ENCODE measurements at places on chromosomes 16 and 17.

- DNase-seq, result no peak
Measured at GRCh38 chr17:4407216-4407615, 26.5 kb upstream of the SPNS3 start.

GRCh38 chr17:48544349-48545021 lies 424 bp downstream of the HOXB2 start:
- peak; percentile 70 for DNase-seq

- peak; percentile 82 for DNase-seq
Measured at GRCh38 chr17:73998653-73999645, 204.5 kb upstream of the RPL38 start.

DNA sequence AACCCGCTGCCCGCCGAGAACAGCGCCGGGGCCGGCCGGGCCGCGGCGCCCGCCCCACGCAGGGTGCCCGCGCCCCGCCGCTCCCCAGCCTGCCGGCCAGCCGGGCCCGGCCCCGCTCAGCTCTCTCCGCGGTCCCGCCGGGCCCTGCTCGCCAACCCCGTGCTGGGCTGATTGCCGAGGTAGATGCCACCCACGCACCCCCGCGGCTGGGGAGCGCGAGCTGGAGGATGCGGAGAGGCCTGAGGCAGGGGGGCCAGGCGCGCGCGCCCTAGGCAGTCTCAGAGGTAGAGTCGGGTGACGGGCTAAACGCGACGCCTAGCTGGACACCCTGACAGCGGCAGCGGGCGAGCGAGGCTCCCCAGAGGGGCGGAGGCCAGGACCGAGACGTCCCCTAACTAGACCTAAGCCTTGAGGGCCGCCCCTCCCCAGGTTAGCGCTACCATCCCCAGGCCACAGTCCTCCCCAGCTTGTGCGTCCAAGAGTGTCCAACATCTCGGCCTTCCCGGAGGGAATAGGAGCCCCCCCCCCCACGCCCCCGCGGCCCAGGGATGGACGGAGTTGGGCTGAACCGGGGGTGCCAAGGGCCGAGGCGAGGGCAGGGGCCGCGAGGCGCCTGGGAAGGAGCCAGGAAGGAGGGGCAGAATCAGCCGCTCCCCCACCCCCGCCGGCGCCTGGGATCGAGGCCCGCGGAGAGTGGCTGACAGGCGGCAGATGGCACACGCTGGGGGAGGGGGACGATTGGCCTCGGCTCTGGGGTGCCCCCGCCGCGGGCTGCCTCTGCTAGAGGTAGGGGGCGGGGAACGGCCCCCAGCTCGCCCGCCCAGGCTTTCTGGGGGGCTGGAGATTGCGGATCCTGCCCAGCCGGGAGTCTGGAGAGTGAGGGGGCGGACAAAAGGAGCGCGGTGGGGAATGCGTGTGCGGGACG lies 2.5 kb upstream of the ZNF423 start:
- DNase-seq, result peak; percentile 73

- DNase-seq, result no peak
Measured at GRCh38 chr17:31537565-31538011, 146.1 kb downstream of the RAB11FIP4 start.

DNA sequence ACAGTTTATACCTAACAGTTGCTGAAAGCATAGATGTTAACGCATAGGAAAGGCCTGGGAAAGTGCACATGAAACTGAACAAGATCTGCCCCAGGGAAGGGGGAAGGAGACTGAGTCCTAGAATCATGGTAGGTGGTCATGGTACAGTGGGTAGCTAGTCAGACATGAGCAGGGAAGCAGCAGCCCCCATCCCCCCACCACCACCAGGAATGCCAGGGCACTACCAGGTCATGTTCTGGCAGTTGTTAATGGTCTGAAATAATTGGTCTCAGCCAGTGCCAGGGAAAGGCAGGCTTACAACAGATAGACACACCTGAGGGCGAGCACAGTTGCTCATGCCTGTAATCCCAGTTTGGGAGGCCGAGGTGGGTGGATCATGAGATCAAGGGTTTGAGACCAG lies 185.2 kb downstream of the CPPED1 start:
- DNase-seq, result no peak

DNA sequence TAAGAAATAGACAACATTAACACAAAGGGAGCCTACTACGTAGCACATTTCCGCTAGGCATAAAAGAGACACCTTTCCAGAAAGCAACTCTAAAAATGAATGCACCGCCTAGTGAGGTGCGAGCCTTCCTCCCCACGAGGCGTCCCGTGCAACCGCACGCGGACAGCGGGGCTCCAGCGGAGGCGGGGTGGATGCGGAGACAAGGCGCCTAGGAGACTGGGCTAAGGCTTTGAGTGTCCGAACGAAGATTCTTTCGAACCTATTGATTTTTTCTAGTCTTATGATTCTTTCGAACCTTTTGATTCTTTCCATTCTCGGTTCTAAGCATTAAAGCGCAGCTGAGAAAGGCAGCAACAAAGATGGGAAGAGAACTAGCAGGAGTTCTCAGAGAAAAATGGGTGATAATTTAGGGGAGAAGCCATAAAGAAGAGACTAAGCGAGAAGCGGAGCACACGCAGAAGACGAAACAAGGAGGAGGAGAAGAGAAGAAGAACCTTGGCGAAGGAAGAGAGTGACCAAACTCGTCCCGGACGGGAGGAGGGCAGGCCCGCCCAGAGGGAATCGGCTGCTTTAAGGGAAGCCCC lies 394 bp upstream of the CPD start:
- DNase-seq, result peak; percentile 85

GRCh38 chr16:2836646-2837508 lies 6.8 kb downstream of the ZG16B start:
- no peak for DNase-seq

- DNase-seq, result no peak
Measured at GRCh38 chr16:65793781-65794180, 572.7 kb upstream of the CDH5 start.

DNA sequence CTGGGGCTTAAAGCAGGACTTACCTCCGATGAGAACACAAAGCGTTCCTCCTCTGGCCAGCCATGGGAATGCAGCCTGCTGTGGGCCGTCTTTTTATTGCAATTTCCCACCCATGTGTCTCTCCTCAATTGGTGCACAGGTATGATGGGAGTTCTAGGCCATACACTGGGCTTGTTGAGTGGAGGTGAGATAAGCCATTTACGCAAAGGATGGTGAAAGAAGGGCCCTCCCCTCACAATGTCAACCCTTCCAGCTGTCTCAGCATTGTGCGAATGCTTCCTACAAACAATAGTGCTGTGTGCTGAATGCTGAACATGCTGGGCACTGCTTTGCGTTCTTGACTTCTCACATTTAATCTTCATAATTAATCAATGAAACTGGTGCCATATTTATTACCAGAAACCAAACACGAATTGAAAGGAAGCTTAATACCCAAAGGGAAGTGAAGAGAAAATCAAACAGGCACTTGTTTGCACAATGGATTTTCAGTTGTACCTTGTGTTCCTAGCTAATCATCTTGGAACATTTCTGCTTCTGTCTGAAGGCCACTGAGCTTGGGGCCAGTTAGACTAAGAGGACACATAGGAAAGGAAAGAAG lies at the start of gene GP2:
GP2 (minus strand) TSS at position 70 of the 598 bp plus-strand sequence. CDS start 1,082 bp downstream, outside the sequence.
- DNase-seq, result no peak

GRCh38 chr16:13594823-13595222 lies 325.1 kb upstream of the ERCC4 start:
- no peak for DNase-seq

GRCh38 chr17:66939461-66940114 lies 24.9 kb upstream of the CACNG4 start:
- DNase-seq, result no peak

- DNase-seq, result no peak
Measured at GRCh38 chr17:1050246-1050995, 53.5 kb downstream of the TIMM22 start.

GRCh38 chr17:5951912-5952311 lies 118.3 kb upstream of the WSCD1 start:
- DNase-seq, result no peak

DNA sequence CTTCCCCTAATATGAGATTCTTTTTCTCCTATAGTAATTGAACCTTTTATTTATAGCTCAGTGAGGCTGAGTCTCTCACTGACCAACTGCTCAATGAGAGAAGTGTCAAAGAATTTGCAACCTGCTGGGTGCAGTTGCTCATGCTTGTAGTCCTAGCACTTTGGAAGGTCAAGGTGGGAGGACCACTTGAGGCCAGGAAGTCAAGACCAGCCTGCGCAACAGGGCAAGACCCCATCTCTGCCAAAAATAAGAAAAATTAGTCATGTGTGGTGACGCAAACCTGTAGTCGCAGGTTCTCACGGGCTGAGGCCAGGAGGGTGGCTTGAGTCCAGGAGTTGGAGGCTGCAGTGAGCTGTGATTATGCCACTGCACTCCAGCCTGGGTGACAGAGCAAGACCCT lies 30.9 kb upstream of the CRYBA1 start:
- no peak for DNase-seq

DNA sequence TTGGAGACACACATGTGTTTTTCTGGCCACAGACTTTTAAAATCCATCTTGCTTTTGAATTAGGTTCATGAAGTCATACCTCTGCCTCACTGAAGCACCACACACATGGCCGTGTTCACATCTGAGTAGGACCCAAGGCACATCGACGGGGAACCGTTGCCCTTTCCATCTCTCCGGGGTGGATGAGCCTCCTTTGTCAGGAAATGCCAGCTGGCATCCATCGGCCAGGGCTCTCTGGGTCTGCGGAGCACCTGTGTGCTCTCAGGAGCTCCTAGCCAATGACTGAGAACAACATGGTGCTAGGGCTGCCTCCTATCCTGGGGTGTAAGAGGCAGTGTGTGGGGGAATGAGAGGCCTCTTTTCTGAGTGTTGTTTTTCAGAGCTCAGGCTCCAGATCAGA lies 24.5 kb upstream of the NKD1 start:
- DNase-seq, result peak; percentile 24

GRCh38 chr17:36817483-36818048 lies 119.7 kb upstream of the LHX1 start:
- no peak for DNase-seq

GRCh38 chr16:20942256-20942655 lies 41.7 kb downstream of the LYRM1 start:
- no peak for DNase-seq

DNA sequence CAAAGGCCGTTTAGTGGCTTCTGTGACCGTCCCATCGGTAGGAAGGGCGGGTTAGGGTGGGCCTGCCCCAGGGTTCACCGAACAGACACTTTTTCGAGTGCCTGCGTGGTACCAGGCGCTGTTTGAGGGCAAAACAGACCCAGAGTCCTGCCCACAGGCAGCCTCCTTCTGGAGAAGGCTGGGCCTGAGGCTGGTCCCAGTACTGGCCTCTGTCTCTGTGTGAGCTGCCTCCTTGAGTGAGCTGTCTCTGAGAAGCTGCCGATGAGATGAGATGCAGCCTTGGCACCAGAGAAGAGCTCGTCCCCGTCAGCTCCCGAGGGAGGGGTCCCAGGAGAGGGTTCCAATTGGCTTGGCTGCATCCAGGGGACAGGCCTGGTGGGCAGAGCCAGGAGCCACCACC lies 53.1 kb downstream of the NKD1 start:
- DNase-seq, result no peak

- DNase-seq, result no peak
Measured at GRCh38 chr16:67483150-67483549, at the start of gene AGRP. AGRP (minus strand) TSS chr16:67483547; CDS start chr16:67483398, 149 bp downstream.

DNA sequence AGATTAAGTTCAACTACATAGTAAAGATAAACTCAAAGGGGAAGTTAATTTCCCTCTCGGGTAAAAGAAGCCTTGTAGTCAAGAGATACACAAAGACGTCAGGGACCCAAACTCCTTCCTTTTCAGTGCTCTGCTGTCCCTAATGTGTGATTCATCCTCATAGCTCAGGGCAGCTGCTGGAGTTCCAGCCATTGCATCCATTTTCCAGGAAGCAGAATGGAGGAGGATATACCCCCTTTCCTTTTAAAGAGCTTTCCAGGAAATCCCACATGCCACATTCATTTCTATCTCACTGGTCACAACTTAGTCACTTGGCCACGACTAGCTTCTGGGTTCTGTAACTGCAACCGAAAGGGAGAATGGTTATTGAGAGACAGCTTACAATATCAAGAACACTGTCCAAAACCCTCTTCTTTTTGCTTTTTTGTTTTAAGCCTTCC lies 95.3 kb downstream of the SOCS1 start:
- no peak for DNase-seq

DNA sequence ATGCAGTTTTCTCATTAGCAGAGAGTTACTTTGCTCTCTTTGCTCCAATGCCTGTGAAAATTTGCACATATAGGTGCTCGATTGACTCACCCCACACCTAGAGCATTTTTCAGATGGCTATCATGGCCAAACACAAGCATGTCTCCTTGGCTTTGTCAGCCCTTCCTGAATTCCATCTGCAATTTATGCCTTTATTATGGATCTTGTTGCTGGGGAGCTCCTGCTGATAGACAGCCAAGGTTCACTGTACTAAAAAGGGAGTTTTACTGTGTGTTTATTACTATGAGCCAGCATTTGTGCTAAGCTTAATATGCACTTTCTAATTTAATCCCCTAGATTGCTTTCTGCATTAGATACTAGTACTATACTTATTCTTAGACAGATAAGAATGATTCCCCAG lies 93.3 kb downstream of the TOX3 start:
- no peak for DNase-seq

- DNase-seq, result no peak
Measured at GRCh38 chr16:275786-276232, at the start of gene RGS11. RGS11 (minus strand) TSS chr16:275944; CDS start chr16:275911, 33 bp downstream.

GRCh38 chr16:49527611-49528010 lies 154.0 kb downstream of the C16orf78 start:
- no peak for DNase-seq

GRCh38 chr16:52499060-52499440 lies 47.9 kb downstream of the TOX3 start:
- no peak for DNase-seq

- DNase-seq, result peak; percentile 84
Measured at GRCh38 chr17:81097134-81097942, 62.4 kb downstream of the BAIAP2 start.

DNA sequence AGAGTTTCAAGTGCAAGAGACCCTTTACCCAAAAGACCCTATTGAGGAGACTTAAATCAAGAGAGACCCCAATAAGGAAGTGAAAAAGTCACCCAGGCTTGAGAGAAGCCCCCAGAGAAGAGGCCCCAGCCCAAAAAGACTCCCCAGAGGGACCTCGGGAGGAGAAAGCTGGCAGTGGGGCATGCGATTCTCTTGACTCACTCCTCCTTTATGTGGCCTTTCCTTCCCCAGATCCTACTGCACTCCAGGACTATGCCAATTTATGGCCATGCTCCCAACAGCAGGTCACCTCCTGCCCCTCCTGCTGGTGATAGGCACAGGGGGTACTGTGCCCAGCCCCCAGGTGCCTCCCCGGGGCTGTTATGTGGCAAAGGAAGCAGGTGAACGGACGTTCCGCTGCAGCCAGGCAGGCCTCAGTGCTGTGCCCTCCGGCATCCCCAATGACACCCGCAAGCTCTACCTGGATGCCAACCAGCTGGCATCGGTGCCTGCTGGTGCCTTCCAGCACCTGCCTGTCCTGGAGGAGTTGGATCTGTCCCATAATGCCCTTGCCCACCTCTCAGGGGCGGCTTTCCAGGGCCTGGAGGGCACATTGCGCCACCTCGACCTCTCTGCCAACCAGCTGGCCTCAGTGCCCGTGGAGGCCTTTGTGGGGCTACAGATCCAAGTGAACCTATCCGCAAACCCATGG lies 16.3 kb downstream of the LRRC3C start:
- DNase-seq, result no peak

Data from activated CD8-positive, alpha-beta memory T cell treated with anti-CD3 and anti-CD28 coated beads for 24 hours (primary cell).